Heart right ventricle (tissue), 16 donors: ENCODE measurements at places on chromosomes 16 and 17. TPM values are rescaled to one million over a fixed set of nuclear protein-coding genes. Genes with fewer than 3 reads are reported as not detected.

The GLIS2 gene
- polyA plus RNA-seq = 6.9 TPM

The ZP2 gene
- polyA plus RNA-seq = not detected

The DRG2 gene
- 28.4 TPM for polyA plus RNA-seq

The CAVIN1 gene
- 131 TPM for polyA plus RNA-seq

The BORCS6 gene
- 4.2 TPM for polyA plus RNA-seq

The PIPOX gene
- 0.12 TPM for polyA plus RNA-seq

The NEUROD2 gene
- polyA plus RNA-seq = not detected

The SEPTIN12 gene
- polyA plus RNA-seq = not detected

The SLC35G6 gene
- polyA plus RNA-seq = not detected

The RASL10B gene
- polyA plus RNA-seq = 6.9 TPM

The FADS6 gene
- not detected for polyA plus RNA-seq

The IQCK gene
- 7.3 TPM for polyA plus RNA-seq

The LGALS9 gene
- 30.2 TPM for polyA plus RNA-seq

The KRTAP4-4 gene
- not detected for polyA plus RNA-seq

The TMEM235 gene
- not detected for polyA plus RNA-seq

The MATCAP1 gene
- 13.0 TPM for polyA plus RNA-seq

The SLC35B1 gene
- 68.8 TPM for polyA plus RNA-seq

The YBX2 gene
- 2.6 TPM for polyA plus RNA-seq

The HEATR9 gene
- polyA plus RNA-seq = not detected

The PDILT gene
- polyA plus RNA-seq = not detected

The GAS7 gene
- polyA plus RNA-seq = 35.3 TPM

The KIAA0753 gene
- polyA plus RNA-seq = 3.2 TPM

The ACLY gene
- polyA plus RNA-seq = 12.1 TPM

The DNAI2 gene
- polyA plus RNA-seq = not detected

The TEX14 gene
- polyA plus RNA-seq = 0.88 TPM

The OSGIN1 gene
- 5.6 TPM for polyA plus RNA-seq

The PSMD12 gene
- 28.5 TPM for polyA plus RNA-seq

The TEKT3 gene
- 0.14 TPM for polyA plus RNA-seq

The KCNH4 gene
- 0.29 TPM for polyA plus RNA-seq

The TMIGD1 gene
- not detected for polyA plus RNA-seq

The CRHR1 gene
- polyA plus RNA-seq = not detected

The FA2H gene
- 0.04 TPM for polyA plus RNA-seq

The ITGA2B gene
- 0.30 TPM for polyA plus RNA-seq

The CRYBA1 gene
- not detected for polyA plus RNA-seq

The CTRB1 gene
- 1.0 TPM for polyA plus RNA-seq

The TPSB2 gene
- 1.7 TPM for polyA plus RNA-seq

The INCA1 gene
- 0.83 TPM for polyA plus RNA-seq

The COPRS gene
- polyA plus RNA-seq = 49.8 TPM

The P2RX5 gene
- 56.6 TPM for polyA plus RNA-seq

The PMFBP1 gene
- polyA plus RNA-seq = 0.51 TPM
